ENCODE measurements at places on chromosomes 6 and 20.

- DNase-seq: no peak
These were observed 21.3 kb upstream of the RREB1 start for GRCh38 chr6:7086488-7086887.

DNA sequence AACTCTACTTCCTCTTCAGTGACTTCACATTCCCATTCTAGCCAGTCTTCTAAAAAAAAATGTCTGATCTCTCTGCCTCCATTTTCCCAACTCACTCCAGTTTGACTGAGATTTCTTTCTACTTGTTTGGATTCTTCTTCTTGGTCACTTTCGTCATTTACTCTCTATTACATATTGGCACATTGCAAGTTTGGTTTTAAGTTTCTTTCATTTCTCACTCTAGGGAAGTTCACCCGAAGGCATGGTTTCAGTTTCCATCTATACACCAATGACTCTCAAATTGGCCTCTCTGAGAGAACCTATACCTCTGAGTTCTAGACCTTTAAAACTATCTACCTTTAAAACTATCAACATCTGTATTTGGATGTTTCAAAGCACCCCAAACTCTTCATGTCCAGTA, 51.3 kb downstream of the CD109 start:
- no peak for DNase-seq

DNA sequence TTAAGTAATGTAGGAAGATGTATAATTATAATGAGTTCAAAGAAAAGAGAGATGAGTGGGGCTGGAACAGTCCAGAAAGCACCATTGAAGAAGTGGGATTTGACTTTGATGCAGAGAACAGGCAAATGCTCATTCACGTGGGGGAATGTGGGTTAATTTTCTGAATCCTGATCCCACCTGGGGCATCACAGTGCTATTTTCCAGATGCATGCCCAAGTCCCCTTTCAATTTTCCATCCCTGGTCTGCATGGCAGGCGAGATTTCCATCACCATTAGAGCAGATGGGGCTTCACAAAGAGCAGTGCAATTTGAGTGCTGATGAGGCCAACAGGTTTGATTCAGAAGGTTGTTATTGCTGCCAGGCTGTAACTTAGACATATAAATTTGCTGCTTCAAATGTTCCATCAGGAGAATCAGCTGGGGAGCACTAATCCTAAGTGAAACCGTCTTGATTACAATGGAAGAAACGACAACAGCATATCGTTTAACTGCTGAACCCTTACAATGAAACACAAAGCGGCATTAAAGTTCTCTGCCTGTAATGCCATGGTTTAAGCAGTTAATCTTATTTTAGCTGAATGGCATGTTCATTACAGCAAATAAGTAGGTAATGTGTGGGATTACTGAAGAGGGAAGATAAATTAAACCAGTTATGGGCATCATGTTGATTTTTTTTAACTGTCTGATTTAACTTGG, 45.2 kb downstream of the OSTM1 start:
- DNase-seq: no peak

- DNase-seq: no peak
These were observed 7.3 kb downstream of the RAB32 start for GRCh38 chr6:146550911-146551310.

DNA sequence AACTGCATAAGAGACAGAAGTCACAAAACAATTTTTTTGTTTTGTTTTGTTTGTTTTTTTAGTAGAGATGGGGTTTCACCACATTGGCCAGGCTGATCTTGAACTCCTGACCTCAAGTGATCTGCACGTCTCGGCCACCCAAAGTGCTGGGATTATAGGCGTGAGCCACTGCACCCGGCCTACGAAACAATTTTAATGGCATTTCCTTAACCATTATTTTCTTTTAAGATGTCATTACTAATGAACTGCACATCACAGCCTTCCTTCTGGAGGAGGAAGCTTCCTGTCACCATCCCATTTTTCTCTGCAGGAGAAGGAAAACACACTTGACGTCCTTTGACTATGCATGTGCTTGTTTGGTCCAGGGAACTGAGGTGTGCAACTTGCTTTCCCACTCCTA, 125.3 kb upstream of the AKIRIN2 start:
- DNase-seq: no peak

DNA sequence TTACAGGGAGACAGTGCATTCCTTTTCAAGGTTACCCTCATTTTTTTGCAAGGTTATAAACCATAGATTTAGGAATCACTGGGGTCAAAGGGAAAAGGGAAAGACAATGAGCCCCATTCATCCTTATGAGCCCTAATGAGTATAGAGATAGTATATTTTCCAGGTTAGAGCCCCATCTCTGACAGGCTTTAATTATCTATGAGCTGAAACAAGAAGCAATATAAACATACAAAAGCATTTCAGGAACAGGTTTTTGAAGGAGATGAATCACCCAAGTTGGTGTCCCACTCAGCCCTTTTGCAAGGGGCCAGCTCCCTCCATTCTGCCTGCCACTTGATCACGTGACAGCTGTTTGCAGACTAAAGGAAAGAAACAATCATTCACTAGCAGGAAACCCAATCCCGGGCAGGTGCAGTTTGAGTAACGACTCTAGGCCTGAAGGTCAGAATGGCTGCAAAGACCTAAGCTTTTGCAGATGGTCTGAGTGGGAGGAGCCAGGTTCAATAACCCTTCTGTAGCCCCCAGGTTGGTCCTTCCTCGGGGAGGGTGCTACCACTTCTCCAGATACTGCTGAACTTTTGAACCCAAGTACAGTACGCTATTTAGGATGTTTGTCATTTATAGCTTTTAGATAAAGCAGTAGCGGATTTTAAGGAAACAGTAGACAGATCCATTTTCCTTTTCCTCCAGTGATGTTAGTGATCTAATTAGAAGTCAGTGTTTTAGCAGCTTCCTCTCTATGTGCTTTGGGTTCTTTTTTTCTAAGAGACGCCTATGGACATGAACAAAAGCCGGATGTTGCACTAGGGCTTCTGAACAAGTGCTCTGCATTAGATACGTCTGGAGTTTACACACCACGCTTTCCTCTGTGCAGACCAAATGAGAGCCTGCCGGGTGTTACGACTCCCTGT, 253.2 kb downstream of the SOX4 start:
- DNase-seq: no peak

DNA sequence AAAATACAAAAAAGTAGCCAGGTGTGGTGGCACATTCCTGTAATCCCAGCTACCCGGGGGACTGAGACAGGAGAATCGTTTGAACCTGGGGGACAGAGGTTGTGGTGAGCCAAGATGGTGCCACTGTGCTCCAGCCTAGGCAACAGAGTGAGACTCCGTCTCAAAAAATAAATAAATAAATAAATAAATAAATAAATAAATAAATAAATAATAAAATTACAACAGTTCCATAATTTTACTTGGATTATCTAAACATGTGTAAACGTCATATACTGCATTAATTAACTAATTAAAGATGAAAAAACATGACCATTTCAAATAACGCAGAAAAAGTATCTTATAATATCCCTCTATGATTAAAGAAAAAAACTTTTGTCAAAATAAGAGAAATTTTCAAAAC, 65.8 kb downstream of the SAMD3 start:
- DNase-seq: no peak

DNA sequence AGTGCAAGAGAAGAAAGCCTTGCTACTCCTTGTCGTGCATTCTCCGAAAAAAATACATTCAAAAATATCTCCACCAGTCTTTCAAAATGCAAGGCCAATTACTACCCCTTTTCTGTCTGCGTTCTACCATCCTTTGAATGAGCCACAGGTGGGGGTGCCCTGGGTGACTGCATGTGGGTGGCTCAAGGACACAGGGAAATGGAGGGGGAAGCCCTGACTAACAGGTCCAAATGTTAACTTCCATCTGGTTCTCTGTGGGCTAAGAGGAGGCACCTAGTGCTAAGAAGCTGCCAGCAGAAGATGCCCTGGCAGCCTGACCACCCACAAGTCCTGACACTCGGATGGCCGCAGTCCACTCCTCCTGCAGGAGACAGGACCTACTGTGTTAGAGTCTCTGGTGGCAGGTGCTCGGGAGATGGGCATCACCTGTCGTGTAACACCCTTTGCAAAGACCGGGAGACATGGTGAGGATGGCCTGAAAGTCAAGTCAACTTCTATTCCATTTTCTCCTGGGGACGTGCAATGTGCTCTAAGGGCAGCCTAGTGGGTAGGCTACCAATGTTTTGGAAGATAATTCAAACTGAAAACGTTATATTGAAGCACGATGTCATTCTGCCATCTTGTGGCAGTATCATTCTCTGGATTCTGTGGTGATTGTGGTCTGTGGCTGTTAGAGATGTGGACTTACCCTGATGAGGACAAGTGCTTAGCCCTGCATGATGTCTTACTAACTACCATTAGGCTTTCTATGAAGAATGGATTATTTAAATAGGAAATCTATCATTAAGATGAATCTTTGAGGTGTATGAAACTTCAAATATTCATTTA, 27.4 kb upstream of the IGF2R start:
- no peak for DNase-seq

GRCh38 chr6:327538-328116, 35.3 kb downstream of the DUSP22 start:
- no peak for DNase-seq

GRCh38 chr20:59164686-59165391, 1.2 kb downstream of the ZNF831 start:
- DNase-seq: no peak

GRCh38 chr20:46058599-46059281, 29.7 kb downstream of the SLC12A5 start:
- DNase-seq: no peak

DNA sequence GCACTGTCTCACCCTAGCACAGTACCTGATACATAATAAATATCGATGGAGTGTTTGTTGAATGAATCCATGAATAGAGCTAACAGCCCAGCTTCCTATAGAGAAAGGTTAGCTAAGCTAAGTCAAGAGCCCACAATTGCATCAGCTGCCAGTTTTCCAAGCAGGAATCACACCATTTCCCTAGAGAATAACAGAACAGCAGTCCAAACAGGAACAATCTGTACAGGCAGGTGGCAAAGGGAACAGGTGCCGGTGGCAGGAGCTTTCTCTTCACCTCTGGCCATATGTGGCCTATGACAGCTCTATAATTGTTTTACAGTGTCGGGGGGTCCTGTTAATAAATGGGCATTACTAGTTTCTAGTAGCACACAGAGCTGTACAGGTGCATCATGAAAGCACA, 38.8 kb downstream of the ISM1 start:
- no peak for DNase-seq

GRCh38 chr6:83006270-83006905, 59.3 kb downstream of the UBE3D start:
- DNase-seq: no peak

GRCh38 chr6:28429781-28430180, 13.5 kb downstream of the ZSCAN23 start:
- no peak for DNase-seq

GRCh38 chr20:1326031-1326930, 2.7 kb downstream of the SDCBP2 start:
- no peak for DNase-seq

GRCh38 chr6:139325125-139325524, 33.3 kb upstream of the TXLNB start:
- DNase-seq: no peak

DNA sequence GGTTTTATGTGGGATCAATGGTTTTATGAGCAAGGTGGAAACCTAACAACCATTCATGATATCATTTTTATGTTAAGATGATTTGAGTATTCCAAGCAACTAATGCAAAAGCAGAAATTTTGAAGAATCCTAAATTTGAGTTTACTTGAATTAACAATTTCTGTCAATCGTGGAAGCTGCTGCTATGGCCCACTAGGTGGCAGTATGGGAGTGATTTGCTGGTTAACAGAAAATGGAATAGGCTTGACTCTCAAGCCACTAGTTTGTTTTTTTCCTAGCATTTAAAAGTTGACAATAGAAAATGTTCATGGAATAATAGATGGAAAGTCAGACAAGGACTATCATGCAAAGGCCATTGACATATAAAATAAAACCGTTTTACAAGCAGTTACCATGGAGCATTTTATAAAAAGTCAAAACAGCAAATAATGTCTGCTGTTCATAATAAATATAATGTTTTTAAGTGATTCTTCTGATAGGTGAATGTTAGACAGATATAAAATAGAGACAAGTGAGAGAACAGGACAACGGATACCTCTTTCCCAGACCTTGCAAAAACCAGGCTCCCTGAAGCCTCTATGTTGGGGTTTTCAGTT, 43.0 kb upstream of the TMEM200A start:
- peak; percentile 93 for DNase-seq

DNA sequence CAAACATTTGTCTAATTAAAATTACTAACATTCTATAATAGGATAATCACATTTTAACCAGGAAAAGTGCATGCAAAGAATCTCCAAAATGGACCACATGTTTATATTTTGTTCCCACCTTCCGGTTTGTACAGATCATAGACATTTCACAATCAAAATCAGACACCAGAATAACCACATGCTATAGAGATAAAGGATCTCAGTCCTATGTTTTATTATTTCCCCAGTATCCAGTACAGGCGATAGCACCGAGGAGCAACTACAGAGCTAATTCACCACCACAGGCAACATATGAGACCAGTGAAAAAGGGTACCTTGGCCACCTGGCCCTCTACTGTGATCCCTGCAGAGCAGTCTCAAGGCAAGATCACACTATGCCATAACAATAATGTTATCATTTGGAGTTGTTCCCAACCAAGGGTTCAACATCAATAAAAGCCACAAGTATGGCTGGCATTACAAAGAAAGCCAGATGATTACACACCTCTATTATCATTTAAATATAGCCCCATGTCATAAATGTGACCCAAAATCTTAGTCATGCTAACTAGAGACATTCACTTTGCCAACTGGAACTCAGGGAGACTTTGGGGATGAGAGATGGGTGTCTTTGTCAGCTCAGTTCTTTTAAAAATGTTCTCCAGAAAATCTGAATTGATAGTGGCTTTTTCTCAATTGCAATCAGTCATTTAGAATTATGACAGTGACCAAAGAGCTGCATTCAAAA, 46.7 kb downstream of the RALGAPA2 start:
- no peak for DNase-seq

DNA sequence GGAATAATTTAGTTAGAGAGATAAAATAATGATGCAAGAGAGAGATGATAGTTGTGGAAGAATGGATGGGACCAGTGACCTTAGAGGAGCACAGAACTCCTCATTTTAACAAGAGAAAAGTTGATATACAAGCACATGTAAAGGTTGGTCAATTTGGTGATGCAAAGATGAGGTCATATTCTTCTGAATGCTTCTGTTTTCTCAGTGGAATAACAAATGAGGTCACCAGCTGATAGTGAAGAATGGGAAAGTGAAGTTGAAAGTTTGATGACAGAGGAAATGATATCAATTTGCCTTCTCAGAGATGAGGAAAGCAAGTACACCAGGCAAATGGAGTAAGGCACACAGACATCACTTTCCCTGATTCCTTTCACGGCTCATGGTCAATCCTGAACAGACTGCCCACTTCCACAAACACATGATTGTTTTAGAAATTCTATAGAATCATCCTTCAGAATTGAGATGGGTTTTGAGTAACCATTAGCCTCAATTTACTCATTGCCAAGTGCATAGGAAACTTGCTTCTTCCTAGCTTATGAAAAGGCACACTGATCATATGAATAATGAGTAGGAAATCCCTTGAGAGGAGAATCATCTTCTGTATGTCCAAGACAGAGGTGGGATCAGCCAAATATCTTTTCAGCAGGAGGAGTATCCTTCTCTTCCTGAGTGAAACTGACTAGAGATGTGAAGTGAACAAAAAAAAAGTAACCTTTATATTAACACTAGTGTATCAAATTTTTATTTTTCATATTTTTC, 82.4 kb upstream of the TCF21 start:
- no peak for DNase-seq

- no peak for DNase-seq
These were observed 553.9 kb downstream of the PTPRT start for GRCh38 chr20:42635699-42636411.

Data from posterior cingulate gyrus (tissue), 11 donors.